H9 (cell line): ENCODE measurements at places on chromosomes 1 and 21. TPM values are rescaled to one million over a fixed set of nuclear protein-coding genes. Genes with fewer than 3 reads are reported as not detected.
A peak's percentile ranks its signal among the peaks of the same experiment; 100 is the strongest.

DNA sequence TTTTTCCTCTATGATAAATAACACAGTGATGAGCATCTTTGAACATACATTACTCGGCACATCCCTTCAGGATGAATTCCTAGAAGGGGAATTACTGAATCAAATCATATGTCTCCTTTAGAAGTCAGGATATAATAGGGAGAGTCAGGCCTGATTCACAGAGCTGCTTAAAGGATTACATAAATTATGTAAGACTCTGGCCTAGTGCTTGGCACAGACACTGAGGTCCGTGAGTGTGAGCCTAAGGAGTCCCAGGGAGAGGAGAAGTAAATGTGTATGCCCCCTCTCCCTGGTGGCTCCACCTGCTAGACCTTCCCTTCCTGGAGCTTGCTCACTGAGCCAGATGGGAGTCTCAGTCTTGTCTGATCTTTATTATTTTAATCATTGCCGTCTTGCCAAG lies 8.6 kb upstream of the FOXE3 start:
- no peak for DNase-seq

Gene KLHDC8A
- total RNA-seq = 0.96 and 1.0 TPM in 2 replicates

GRCh38 chr1:110196917-110197765 lies 13.0 kb upstream of the KCNC4 start:
- DNase-seq = peak; percentile 50

Gene KRTAP26-1
- not detected in 2 replicates for total RNA-seq

Gene GBP6
- total RNA-seq = not detected in 2 replicates

- DNase-seq = no peak
Measured at GRCh38 chr1:61330571-61330970, 248.2 kb downstream of the NFIA start.

Gene PKLR
- 0.13 TPM in 1 of 2 replicates, not detected in the other for total RNA-seq

- DNase-seq = no peak
Measured at GRCh38 chr1:180505732-180506335, 3.5 kb upstream of the ACBD6 start.

GRCh38 chr21:44699502-44700001 lies 2.6 kb downstream of the KRTAP10-12 start:
- DNase-seq = no peak

Gene ZCCHC17
- total RNA-seq = 47.7 and 50.4 TPM in 2 replicates

GRCh38 chr1:172453607-172454006 lies 9.7 kb upstream of the PIGC start:
- no peak for DNase-seq

- DNase-seq = no peak
Measured at GRCh38 chr1:82903626-82904025, 1095.3 kb downstream of the TTLL7 start.

- DNase-seq = no peak
Measured at GRCh38 chr21:45864436-45864835, 117.1 kb upstream of the COL6A1 start.

DNA sequence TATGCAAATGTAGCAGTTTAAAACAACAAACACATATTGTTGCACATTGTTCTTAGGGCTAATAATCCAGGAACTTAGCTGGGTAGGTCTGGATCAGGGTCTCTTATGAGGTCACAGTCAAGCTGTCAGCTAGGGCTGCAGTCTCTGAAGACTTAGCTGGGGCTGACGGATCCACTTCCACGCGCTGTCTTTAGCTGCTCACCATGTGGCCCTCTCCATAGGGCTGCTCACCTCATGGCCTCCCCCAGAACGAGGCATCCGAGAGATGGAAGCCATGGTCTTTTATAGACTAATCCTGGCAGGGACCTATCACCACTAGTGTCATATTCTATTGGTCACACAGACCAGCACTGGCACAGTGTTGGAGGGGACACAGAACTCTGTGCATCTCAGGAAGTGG lies 8.7 kb upstream of the OXCT2 start:
- no peak for DNase-seq

- DNase-seq = no peak
Measured at GRCh38 chr1:184210862-184211261, 159.3 kb downstream of the TSEN15 start.

GRCh38 chr21:37582590-37582989 lies 216.0 kb downstream of the DYRK1A start:
- DNase-seq = no peak

DNA sequence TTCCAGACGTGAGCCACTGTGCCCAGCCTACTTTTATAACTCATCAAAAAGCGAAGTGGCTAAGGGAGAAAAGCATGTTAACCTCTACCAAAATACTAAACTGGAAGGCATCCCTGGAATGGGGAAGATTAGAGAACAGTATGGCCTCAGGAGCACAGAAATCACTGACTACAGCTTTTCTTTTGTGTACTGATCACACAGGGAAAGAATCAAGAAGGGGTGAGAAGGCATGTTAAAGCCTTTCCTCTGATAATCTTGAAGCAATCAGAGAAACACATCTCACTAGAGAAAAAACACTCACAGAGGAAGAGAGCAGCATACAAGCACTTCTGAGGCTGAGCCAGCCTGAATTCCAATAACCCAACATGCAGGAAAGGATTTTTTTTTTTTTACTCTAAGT lies 10.7 kb downstream of the PCAT6 start:
- DNase-seq = no peak

DNA sequence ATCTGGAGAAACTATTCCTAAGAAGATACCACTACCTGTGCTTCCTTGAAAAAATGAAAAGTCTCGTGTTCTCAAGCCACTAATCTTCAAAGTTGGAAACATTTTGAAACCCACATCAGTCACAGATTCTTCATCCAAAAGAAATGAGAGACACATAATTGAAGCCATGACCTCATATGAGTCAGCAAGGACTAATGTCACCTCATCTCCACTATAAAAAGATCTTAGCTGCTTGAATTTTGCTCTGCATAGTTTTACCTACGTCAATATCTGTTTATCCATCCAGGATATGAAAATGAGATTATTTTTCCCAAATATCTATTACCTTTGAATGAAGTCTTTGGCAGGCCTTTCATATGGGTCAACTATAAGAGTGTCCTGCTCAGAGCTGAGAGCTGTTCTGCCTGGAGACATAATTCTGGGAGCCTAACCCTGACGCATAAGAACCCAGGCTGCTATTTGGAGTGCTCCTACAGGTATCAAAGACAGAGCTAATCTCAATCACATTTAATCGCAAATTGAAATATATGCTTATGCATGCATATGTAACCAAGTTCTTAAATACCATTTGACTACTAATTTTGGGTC lies 312.5 kb upstream of the PKN2 start:
- no peak for DNase-seq

Gene RNF186
- total RNA-seq = not detected in 2 replicates

Gene ECE1
- total RNA-seq = 27.7 and 31.1 TPM in 2 replicates

Gene TRIM46
- 16.5 and 18.4 TPM in 2 replicates for total RNA-seq

- DNase-seq = no peak
Measured at GRCh38 chr1:100034470-100034869, 64.7 kb downstream of the SLC35A3 start.

Gene SAMSN1
- total RNA-seq = 2.8 and 4.6 TPM in 2 replicates

GRCh38 chr1:32770741-32771548 lies 46.2 kb downstream of the YARS1 start:
- DNase-seq = no peak

- peak; percentile 80 for DNase-seq
Measured at GRCh38 chr1:114088392-114089299, 65.0 kb downstream of the SYT6 start.

DNA sequence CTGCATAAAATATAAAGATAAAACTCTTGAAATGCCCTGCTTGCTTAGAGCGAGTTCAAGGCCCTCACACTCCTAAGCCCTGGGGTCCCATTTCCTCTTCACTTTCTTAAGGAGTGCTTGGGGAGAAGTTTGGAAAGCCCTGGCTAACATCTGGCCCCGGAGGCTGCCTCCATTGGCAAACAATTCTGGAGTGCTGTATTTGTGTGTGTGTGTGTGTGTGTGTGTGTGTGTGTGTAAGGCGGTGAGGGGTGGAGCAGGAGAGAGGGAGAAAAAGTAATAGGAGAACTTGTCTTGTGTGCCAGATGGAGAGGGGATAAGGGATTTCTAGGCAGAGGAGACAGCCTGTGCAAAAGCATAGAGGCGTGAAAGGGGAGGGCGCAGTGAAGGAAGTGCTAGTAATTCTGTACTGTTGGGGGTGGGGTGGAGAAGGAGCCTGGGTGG lies 578 bp upstream of the TRIM62 start:
- DNase-seq = no peak

Gene DMRTA2
- total RNA-seq = 0.07 and 0.11 TPM in 2 replicates

- no peak for DNase-seq
Measured at GRCh38 chr1:24294228-24294672, 24.9 kb upstream of the GRHL3 start.

Gene NEK2
- total RNA-seq = 16.7 and 17.6 TPM in 2 replicates

Gene CDC42BPA
- 30.1 and 30.8 TPM in 2 replicates for total RNA-seq

GRCh38 chr1:183604815-183605214 lies 14.6 kb upstream of the NCF2 start:
- no peak for DNase-seq

Gene BNIPL
- 1.2 and 1.5 TPM in 2 replicates for total RNA-seq
